ENCODE measurements at places on chromosomes 5 and 9. TPM values are rescaled to one million over a fixed set of nuclear protein-coding genes. Genes with fewer than 3 reads are reported as not detected.

The MAP1B gene
- total RNA-seq, result 479 TPM

The LOX gene
- 76.5 TPM for total RNA-seq

The CDC20B gene
- total RNA-seq, result not detected

The DAB2IP gene
- total RNA-seq, result 45.4 TPM

The FOXI1 gene
- total RNA-seq, result not detected

The FER gene
- 29.3 TPM for total RNA-seq

The CD74 gene
- 705 TPM for total RNA-seq

DNA sequence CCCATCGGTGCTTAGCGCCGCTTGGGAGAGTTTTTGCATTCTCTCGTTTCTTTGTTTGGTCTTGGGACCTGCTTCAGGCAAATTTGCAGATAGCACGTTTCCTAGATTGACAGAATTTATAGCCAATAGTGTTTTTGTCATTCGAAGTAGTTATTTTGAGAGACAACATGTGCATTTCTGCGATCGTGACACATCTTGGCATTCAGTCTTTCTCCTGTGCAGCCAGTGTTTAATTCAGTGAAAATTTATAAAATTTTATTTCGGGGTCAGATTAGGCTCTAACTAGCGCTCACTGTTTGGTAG is 830 bp downstream of the PRRC1 start:
- no peak for DNase-seq

DNA sequence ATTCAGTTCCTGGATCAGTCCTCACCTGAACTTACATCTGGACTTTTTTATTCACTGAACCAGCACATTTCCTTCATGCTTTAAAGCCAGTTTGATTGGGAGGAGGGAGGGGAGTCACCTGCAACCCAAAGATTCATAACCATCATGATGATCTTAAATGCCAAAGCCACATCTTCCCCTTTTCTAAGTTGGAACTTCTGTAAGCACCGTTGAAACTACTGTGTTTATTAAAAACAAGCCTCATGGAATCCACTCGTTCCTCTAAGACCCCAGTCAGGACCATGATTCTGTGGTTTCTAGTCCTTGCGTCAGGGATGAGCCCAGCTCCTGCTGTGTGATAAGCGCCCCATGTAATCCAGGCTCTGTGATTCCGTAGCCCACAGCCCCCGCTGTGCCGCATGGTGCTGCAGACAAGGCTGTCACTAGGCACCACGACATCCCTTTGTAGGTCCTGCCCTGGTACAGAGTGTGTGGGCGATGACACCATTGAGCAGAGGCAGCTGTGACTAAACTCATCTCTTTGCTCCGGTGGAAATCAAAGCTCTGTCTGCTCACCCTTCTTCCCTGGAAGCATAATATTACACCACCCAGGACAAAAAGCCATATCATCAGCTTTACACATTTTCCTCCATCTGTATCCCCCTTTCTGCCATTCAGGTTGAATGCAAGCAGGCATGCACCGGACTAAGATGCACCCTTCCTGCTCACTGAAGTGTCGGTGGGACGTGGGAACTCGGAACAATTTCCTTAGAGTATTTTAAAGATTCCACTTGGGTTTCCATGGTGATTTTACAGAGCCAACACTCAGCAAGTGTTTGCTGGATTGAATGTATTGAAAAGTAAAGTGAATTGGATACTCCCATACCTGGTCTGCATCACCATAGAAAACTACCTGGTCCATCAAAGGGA is 132.0 kb upstream of the FSTL4 start:
- DNase-seq, result no peak

DNA sequence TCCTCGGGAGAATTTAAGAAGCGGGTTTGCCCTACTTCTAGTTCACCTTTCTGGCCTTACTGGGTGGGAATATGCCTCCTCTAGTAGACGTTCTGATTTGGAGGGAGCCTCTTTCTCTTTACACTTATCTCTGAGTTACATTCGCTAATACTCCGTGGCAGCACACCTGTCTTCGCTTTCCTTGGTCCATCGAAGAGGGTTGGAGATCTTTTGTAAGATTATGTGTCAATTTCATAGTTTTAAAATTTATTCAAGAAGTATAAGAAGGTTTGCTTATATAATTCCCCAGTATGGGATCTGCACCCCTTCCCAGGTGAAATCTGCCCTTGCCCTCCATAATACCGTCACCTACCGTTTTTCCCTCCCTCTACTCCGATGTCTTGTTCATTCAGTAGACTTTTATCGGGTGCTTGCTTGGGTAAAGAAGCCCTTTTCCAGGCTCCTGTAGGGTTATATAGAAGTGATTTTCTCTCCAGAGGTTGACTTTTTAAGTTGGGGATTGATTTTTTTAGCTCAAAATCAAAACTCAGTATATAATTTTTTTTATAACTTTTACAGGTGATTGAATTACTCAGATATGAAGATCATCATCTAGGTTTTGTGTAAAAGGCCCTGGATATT is 1.1 kb downstream of the GPBP1 start:
- no peak for DNase-seq

DNA sequence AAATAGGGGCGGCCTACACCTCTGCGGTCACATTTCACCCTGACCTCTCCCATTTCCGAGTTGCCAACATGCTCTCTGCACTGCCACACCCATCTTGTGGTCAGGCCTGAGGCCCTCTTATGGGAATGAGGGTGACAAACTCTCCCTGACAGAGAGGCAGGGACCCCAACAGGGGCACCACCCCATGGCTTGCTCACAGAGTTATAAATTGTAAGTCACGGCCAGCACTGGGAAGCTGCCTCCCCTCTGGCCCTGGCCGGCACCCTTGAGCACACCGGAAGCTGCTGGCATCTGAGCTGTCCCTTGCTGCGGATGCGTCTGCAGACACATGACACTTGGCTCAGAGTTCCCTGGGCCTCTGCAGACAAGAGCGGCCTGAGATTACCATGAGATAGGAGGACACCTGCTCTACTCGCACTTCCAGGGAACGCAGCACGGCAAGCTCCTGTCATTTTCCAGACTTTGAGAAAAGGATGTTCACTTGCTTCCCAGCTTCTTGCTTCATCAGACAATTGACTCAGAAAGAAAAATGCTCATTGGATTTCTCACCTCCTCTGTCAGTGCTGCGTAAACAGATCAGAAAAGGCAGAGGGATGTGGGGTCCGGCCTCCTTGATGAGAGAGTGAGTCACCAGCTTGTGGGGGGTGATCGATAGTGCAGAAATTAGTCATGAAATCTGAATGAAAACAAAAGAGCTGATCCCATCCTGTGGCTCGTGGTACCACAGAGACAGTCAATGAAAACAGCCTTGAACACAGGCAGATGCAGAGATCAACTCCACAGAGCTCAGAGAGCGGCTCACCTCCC is 269.8 kb downstream of the SYK start:
- DNase-seq, result no peak

DNA sequence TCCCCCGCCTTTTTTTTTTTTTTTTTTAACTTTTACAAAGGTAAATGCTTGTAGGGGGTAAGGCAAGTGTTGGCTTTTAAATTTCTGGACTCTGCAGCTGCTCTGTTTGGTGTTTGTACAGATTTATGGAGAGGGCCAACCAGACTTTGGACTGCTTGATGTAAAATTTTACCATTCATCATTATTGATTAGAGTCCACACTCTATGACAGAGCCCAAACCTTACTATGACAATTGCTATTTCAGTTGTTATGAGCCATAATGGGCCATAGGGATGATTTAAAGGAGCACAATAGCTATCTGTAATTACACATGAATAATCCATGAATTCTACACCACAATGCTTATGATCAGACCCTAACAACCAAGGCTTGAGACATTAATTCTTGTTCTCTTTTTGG is 867.2 kb downstream of the NR2F1-AS1 start:
- no peak for DNase-seq

DNA sequence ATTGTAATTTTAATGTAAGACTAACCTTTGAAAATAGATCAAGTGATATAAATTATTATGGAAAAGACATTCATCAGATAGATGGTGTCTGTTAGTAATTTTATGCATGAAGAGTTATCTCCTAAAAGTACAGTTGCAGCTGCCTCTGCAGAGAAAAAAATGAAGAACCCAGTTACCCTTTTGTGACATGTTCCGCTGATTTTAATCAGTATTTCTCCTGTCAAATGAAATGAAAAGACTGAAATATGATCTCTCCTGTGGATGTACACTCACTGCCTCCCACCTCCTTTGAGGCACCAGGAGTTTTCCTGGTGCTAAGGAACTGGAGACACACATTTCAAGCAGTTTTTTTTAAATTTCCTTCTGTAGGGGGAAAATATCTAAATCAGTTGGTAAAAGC is 277.4 kb downstream of the KIF4B start:
- no peak for DNase-seq

- DNase-seq, result no peak
These were observed 382 bp upstream of the CDKN2B start for GRCh38 chr9:22009506-22009867.

DNA sequence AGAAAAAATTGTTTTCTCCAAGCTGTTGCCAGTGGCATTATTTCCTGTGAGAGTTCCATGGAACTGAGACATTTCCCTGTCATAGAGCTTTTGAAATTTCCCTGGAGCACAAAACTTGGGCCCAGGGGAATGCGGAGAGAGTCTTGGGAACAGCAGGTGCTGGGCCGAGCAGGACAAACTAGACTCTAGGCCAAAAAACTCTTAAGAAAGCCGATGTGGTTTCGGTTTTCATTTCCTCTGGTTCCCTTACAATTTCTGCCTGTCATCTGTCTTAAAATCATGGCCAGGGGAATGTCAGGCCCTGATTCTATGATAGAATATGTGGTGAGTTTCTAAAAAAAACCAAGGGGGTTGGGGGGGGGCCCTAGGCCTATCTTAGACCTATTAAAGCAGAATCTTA is 4.6 kb downstream of the SLC35A4 start:
- no peak for DNase-seq

- DNase-seq, result no peak
These were observed 351.9 kb upstream of the TNC start for GRCh38 chr9:115469841-115470240.
